ENCODE measurements at places on chromosomes 3 and 15. TPM values are rescaled to one million over a fixed set of nuclear protein-coding genes. Genes with fewer than 3 reads are reported as not detected.
A peak's percentile ranks its signal among the peaks of the same experiment; 100 is the strongest.

Gene SKOR1
- total RNA-seq = 0.41 TPM

Gene SLC9A9
- total RNA-seq = 4.9 TPM

Gene PRSS50
- not detected for total RNA-seq

Gene BRK1
- 92.9 TPM for total RNA-seq

Gene PRICKLE2
- 84.0 TPM for total RNA-seq

DNA sequence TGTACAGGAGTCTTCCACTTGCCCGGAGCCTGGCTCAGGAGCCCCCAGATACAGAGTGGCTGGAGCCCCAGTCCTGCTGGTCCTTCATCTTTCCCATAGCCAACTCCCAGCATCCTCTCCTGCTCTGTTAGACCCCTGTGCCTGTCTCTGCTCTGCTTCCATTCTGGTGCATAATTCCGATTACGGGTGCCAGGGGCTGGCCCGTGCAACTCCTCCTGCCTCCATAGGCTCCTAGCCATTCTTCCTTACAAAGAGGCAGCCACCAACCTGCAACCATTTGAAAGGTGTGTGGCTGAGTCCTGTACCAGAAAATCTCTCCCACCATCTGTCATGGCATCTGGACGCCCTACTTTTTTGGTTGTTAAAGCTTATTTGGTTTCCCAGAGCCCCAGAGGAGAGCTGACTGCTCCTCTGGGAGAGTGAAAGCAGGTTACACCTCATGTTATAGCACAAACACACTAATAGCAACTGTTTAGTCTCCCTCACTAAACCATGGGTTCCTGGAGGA, 5.2 kb upstream of the RAD18 start:
- DNase-seq = no peak

GRCh38 chr3:122957707-122958689, 69.6 kb downstream of the SEMA5B start:
- no peak for DNase-seq

- DNase-seq = no peak
These were observed 39.0 kb downstream of the CFAP100 start for GRCh38 chr3:126433496-126434263.

GRCh38 chr15:71050461-71050860, 64.8 kb upstream of the THSD4 start:
- no peak for DNase-seq

GRCh38 chr3:138873471-138874278, 38.9 kb upstream of the PIK3CB start:
- DNase-seq = no peak

- no peak for DNase-seq
These were observed 108.0 kb downstream of the MFSD1 start for GRCh38 chr3:158909870-158910269.

- DNase-seq = no peak
These were observed 75.5 kb downstream of the DLG1 start for GRCh38 chr3:197222937-197223370.

- DNase-seq = no peak
These were observed 210.6 kb upstream of the ATP10A start for GRCh38 chr15:26073430-26074333.

DNA sequence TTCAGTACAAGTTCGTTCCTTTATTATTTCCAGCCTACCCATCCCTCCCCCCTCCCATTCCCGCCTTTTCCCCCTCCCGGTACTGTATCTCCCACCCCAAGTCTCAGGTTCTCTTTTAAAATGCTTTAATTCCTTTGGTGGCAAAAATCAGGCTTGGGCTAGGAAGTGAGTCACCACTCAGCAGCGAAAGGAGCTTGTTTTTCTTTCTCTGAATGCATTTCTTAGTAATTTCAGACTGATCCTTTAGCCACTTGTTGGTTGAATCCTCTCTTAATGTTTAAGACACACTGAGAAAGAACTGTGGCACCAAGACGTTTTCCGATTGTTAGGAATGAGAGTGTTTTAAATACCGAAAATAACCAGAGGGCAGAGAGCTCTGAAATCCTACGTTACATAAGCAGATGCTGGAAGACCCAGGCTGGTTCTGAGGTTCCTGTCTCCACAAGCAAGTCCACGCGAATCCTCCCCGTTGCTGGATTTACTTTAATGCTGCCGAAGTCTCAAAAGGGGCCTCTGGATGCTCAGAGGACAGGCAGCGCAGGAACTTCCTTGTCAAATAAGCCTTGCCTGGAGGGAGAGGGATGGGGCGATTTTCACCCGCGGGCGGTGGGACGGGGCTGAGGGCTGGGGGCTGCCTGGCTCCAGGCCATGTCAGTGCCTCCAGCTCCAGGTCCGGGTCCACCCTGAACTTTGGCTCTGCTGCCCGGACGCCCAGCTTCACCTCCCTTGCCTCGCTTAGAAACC, 854 bp upstream of the COL8A1 start:
- peak; percentile 6 for DNase-seq

- DNase-seq = no peak
These were observed 478.6 kb downstream of the AGBL1 start for GRCh38 chr15:86558252-86558651.

DNA sequence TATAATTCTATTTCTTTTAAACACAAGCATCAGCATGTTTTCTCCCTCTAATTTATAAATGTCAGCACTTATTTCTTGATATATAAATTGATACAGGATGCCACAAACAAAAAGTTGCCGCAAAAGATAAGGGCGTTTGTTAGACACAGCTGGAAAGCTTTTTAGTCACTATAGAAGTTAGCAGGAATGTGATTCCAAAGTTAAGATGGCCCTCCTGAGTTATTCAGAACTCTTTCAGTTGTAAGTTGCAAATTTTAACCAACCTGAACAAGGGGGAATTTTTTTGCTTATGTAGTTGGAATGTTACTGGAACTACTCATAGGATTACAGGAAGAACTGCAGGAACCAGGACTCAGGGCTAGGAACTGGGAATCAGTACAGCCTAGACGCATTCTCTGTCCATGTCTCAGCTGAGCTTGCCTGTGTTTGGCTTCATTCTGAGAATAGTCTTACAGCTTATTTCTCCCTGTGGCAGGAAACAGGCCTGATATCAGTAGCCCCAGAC, 166.3 kb downstream of the VGLL4 start:
- no peak for DNase-seq

GRCh38 chr3:36149447-36149865, 230.8 kb upstream of the STAC start:
- DNase-seq = no peak

- DNase-seq = no peak
These were observed 196.5 kb downstream of the KLHL25 start for GRCh38 chr15:85598219-85598618.

DNA sequence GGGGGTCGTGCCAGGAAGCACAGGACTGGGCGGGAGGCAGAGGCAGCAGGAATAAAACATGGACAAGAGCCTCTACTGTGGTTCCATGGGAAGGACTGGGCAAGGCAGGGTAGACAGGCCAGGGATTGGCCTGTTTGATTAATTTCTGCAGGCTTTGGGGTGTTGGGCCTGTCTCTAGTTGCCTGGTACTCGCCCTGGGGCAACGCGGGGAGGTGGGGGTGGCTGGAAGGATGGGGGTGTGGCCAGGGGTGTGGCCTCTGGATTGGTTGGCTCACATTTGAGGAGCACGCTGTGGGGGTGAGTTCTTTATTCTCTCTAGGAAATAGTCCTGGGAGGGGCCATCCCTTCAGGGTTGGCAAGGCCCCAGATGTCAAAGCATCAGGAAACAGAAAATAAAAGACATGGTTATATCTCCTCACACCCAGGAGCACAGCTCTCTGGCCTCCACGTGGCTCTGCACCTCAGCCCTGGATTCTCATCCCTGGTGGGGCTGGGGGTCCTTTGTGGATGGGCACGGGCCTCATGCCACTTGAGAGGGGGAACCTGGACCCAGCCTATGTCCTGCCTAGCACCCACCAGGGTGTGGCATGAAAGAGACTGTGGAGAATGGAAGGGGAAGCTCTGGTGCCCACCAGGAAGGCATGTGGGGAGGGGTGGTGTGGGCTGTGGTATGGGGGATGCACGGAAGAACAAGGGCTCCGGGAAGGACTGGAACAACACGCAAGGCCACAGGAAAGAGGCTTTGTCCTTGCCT, 223.0 kb upstream of the LYSMD4 start:
- no peak for DNase-seq

- peak; percentile 35 for DNase-seq
These were observed 7.8 kb downstream of the EIF1B start for GRCh38 chr3:40317061-40317855.

DNA sequence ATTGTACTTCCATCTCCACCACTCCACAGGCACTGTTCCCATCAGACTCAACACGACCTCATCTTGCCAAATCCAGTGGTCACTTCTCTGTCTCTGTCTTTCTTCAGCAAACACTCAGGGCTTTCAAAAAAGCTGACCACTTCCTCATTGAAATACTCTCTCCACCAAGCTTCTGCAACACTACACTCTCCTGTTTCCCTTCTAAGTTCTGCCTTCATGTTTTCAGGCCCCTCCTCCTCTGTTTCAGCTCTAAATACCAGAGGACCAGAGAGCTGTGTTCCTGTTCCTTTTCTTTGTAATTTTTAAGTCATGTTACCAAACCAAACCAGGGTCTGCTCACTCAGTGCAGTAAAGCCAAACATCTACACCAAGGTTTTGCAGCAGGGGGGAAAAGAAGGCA, 33.8 kb upstream of the ACP3 start:
- peak; percentile 16 for DNase-seq

- no peak for DNase-seq
These were observed 191.6 kb downstream of the NLGN1 start for GRCh38 chr3:173589116-173589515.

- DNase-seq = no peak
These were observed 25.1 kb upstream of the GAP43 start for GRCh38 chr3:115598216-115598615.

GRCh38 chr3:71175691-71176365, 407.7 kb downstream of the FOXP1 start:
- no peak for DNase-seq

DNA sequence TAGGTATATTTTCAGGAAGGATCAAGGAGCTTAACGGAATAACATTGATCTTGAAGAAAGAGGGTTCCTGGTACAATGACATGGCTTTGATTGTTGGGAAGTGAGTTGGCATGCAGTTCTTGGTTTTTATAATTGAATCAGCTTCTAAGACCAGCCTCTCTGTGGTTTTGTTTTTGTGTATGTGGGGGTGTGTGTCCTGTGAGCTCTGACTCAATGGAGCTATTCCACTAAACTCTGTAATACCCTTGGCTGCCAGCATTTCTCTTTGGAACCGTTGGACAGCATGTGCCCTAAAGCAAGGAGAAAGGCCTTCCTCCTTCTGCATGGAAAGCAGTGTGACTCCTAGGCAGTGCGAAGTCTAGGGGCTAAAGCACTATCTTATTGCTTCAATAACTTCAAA, 124.8 kb downstream of the EDEM1 start:
- DNase-seq = no peak

- no peak for DNase-seq
These were observed 103.3 kb downstream of the SNRK start for GRCh38 chr3:43389388-43390254.

- DNase-seq = no peak
These were observed 171.5 kb upstream of the NANOGP8 start for GRCh38 chr15:35256551-35256950.
